Anterior cingulate cortex (tissue), 58 donors: ENCODE measurements at places on chromosomes 2 and 18.

GRCh38 chr2:11754700-11755015, 8.2 kb downstream of the LPIN1 start:
- no peak for DNase-seq

DNA sequence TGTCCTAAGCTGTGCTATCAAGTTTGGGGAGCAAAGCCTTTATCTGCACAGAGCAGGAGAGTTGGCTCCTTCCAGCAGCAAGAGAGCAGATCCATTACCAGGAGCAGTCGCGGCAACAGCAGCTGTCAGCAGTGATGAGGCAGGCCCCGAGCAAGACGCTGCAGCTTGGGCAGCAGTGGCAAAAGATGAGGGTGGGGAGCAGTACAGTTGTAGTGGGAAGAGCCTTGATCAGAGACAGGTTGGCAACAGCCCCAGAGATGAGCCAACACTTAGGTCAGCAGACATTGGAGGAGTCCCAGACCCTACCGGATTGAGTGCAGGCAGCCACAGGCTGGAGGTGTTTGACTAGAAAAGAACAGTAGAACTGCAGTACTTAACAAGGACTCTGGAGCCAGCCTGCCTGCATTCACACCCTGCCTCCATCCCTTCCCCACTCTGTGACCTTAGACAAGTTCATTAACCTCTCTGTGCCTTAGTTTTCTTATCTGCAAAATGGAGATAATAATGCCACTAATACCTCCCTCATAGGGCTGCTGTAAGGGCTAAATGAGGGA, 117.1 kb upstream of the SERTAD2 start:
- DNase-seq: no peak

- no peak for DNase-seq
Measured at GRCh38 chr2:223841436-223842190, 4.2 kb upstream of the AP1S3 start.

GRCh38 chr2:179479947-179480346, 215.3 kb upstream of the SESTD1 start:
- DNase-seq: no peak

DNA sequence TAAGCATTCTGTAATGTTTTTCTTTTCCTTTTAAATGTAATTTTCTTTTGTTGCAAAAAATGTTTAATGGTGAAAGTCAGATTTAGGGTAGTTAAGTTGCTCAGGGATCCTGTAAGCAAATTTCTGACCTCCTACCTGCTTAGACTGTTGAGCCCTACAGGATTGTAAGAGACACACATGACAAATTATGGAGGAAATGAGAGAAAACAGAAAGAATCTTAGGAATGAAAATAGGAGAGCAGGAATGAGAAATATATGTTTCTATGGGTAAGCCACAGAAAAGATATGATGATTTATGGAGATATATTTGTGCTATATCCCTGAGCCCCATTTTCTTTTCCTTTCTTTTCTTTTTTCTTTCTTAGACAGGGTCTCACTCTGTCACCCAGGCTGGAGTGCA, 28.3 kb downstream of the CYBRD1 start:
- no peak for DNase-seq

GRCh38 chr2:20823917-20824316, 1.0 kb upstream of the LDAH start:
- no peak for DNase-seq

DNA sequence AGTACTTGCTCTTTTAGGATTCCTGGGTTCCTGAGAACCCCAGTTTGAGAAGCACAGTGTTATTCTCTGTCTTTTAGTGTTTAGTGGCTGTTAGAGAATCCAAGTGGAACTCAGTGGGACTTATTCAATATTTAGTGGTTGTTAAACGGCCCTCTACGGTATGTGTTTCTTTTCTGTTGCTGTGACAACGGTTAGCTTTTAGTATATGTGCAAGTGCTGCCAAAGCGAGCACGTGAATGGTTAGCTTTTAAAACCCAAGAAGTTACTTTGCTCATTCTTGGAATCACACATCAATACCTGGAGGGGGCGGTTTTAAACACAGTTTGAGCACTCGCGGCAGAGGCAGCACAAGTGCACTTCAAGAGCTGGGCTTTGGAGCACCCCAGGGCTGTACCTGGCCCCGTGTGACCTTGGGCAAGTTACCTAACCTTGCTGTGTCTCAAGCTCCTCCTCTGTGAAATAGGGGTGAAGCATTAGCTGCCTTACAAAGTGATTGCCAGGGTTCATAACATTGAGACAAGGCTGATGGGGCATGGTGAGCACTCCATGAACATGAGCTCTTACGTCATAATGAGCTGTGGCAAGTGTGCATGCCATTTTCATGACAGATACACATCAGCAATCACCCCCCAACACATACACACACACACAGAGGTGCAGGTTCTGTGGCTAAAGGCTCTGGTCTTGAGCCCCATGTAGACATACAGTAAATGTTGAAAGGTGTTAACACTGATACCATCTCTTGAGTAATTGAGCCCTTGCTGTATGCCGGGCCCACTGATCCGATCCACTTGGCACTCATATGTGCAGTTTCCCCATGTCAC, 234.1 kb downstream of the ALPK2 start:
- DNase-seq: no peak

- DNase-seq: no peak
Measured at GRCh38 chr2:148594216-148594615, 50.3 kb upstream of the EPC2 start.
